Stimulated activated CD4-positive, alpha-beta T cell treated with anti-CD3 and anti-CD28 coated beads, Interleukin-12 subunit alpha, Interleukin-12 subunit beta, amount 100 ng/mL, for 24 hours (primary cell): ENCODE measurements at places on chromosomes 5 and 9.

DNA sequence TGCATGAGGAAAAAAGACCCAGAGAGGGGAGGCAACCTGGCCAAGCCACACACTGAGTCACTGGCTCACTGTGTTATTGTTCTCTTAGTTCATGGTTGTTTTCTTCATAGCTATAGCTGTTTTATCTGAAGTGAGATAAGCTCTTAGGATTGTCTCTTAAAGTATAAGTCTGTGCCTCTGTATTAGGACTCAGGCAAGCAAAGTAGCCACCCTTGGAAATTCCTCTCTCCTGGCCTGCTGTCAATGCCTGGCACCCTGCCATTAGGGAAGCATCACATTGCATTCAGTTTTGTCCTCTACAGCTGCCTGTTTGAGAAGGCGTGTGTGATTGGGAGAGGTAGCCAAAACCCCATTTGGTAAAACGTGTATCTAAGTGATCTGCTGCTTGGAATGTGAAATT lies 147.4 kb upstream of the GLRA1 start:
- no peak for DNase-seq

DNA sequence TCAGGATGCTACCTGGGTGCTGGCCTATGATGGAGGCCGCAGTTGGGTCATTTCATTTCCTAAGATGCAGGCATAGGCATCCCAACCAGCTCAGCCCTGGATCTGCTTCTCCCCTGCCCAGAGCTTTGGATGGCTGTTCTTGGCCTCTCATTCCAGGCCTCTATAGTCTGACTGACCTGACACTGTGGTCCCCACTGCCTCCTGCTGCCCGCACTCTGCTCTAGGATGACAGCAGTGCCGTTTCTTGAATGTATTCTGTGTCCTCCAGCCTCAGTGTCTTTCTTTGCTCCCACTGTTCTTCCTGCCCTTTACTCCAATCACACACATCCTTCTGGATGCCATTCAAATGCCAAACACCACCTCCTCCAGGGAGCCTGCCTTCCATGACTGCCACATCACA lies 235.7 kb downstream of the HSPA4 start:
- DNase-seq = peak; percentile 14

- DNase-seq = no peak
Observed at GRCh38 chr5:94872526-94872925, 254.1 kb downstream of the SLF1 start.

DNA sequence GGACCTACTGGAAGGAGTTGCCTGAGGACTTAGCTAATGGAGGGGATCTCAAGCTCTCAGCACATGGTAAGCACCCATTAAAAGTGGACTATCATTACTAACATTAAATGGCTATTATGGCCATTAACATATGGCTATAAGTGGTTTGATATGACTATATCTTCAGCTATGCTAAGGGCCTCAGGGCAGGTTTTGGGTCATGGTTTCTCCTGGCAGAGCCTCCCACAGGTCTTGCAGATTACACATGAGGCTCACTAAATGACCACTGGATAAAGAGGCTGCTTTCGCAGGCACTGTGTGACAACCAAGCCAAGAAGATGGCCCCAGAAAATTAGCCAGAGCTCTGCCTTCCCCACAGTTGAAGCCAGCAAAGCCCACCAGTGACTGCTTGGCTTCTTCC lies 15.4 kb downstream of the CCNJL start:
- no peak for DNase-seq

DNA sequence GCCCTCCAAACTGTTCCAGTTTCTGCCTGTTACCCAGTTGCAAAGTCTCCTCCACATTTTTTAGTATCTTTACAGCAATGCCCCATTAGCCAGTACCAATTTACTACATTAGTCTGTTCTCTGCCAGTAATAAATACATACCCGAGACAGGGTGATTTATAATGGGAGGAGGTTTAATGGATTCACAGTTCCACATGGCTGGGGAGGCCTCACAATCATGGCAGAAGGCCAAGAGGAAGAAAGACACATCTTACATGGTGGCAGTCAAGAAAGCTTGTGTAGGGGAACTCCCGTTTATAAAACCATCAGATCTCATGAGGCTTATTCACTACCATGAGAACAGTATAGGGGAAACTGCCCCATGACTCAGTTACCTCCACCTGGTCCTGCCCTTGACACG lies 600.7 kb upstream of the CDH6 start:
- DNase-seq = no peak

DNA sequence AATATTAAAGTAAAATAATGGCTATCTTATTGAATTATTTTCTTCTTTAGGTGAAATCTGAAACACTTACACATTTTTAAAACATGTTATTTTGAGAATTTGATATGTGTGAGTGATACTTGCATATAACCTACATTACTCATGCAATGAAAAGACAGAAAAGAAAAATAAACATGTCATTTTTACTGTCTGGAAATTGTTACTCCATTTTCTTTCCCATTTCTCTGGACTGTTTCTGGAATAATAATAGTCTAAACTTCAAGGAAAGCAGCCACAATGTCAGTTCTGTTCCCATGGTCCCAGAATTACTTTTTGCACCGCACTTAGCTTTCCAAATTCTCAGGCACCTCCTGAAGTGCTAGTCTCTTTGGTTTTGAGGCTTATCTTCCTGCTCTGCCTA lies 145.5 kb downstream of the PRR16 start:
- DNase-seq = no peak

GRCh38 chr5:107985144-107985543 lies 314.4 kb upstream of the EFNA5 start:
- no peak for DNase-seq

GRCh38 chr5:79561525-79561893 lies 47.6 kb upstream of the HOMER1 start:
- peak; percentile 18 for DNase-seq

DNA sequence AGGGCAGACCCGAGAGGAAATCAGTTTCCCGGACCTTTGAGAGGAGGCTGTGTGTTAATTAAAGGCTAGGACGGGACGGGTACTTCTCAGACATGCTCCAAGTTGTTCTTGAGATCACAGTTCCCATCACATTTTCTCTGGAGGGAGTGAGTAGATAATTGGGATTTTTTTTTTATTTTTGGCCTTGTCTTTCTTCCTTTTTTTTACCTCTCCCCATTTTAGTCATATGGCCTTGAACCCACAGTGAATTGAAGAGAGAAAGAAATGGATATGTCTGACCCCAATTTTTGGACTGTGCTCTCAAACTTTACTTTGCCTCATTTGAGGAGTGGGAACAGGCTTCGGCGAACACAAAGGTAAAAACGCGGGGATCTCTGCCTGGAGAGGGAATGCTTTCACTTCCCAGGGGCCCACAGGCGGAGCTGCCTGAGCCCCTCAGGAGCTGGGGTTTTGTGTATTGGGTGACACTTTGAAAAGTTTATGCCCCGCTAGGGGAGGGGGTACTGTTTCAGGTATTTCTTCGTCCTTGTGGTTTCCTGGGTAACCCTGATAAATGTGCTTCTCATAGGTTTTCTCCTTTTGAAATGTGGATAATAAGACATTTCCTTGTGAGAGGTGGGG lies 191.8 kb downstream of the CD180 start:
- no peak for DNase-seq

DNA sequence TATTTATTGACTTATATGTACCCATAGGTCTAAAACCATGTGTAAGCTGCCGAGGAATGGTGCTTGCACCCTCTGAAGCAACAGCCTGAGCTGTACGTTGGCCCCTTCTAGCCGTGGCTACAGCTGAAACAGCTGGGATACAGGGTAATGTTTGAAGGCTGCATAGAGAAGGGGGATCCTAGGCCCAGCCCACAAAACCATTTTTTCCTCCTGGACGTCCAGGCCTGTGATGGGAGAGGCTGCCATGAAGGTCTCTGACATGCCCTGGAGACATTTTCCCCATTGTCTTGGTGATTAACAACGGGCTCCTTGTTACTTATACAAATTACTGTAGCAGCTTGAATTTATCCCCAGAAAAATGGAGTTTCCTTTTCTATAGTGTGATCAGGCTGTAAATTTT lies 244.7 kb downstream of the COMMD10 start:
- DNase-seq = no peak

GRCh38 chr5:32565145-32565544 lies 20.2 kb upstream of the SUB1 start:
- no peak for DNase-seq

GRCh38 chr5:125149110-125149509 lies 402.7 kb upstream of the ZNF608 start:
- no peak for DNase-seq

DNA sequence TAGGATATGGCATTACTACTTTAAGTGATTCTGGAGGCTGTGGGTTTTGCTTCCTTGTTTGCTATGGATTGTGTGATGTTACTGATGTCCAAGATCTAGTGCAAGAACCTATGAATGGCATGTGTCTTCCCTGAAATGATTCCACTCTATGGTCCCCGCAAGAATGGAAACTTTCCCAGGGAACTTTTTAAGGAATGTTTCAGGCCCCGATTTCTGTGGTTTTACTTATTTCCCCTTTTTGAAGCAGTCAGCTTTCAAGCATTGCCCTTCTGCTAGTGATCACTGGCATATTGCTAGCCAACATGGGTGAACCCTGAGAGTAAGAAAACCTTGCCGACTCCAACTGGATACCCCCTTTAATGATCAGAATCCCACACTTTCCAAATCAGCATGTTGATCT lies 26.6 kb upstream of the CD180 start:
- DNase-seq = no peak

GRCh38 chr5:43601454-43602260 lies 1.3 kb upstream of the NNT start:
- DNase-seq = no peak

DNA sequence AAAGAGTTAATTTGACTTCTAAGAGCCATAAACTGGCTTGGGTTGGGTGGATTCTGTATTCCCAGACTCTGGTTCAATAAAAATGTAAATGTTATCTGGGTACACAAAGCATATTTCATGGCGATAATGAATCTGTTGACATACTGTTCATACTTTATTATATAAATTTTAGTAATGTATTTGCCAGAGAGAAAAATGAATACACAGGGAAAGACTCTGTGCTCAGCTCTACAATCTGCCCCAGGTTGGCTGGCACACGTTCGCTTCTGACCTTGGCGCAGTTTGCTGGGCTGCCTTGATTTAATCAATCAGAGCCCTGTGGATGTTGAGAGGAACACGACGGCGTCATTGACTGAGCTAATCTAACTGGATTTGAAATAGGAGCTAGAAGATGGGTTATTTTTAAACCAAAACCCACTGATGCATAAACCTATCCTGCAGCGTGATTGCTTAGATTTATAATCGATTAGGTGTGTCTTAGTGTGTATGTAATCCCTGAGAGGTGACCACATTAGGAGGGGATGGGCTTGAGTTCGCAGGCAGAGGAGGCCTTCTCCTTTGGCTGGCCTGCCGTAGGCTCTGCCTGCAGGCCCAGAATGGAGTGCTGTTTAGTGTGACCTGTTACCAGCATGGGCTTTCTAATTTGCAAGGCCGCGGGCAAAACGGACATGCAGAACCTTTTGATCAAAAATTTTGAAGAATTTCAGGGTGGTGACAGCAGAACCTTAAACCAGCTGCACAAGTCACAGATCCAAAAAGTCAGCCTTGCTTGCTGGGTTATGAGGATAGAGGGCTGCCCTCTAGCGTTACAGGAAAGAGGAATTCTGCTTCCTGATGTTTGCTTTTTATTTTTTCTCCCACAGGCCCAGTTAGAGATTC lies 3.9 kb upstream of the ADCY2 start:
- no peak for DNase-seq

DNA sequence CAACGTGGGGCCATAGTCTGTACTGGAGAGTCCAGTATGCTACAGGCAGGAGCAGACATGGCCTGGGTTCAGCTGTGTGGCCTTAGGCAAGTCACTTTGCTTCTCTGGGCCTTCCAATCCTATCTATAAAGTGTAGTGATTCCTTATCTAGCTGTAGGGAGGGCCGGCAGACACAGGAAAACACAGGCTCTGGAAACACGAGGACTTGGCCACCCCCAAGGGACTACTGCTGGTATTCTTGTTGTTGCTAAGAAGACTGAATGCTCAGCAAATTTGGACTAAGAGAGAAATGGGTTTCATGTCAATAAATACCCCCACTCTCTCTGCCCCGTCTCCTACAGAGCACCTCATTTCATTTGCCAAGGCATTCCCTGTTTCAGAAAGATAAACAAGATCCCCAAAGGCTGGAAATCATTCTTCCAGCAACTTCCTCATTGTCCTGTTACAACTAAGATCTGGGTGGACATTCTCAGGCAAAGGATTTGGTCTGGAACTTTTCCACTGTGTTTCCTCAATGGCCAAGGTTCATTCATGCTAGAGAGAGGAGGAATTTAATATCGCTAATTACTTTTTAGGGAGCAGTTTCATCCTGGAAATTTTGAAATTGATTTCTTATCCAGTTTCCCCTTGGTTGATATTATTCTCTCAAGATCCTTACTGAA lies 105.8 kb downstream of the GABBR2 start:
- no peak for DNase-seq

DNA sequence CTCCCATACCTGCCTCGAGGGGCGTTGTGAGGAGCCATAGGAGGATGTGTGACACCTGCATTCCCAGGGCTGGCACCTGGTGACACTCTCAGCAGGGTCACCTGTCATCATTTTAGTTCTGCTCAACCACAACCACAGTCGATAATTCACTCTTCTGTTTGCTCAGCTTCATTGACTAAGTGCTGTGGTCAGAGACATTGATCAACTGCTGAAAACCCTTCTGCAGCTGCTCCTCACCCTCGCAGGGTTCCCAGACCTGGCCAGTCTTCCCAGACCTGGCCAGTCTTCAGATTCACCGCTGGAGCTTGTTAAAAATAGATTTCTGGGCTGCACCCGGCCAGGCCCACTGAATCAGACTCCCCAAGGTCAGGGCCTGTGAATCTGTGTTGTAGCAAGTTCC lies 92.8 kb downstream of the MVB12B start:
- DNase-seq = no peak

GRCh38 chr9:72583370-72583769 lies 62.0 kb downstream of the TMC1 start:
- DNase-seq = no peak

- DNase-seq = no peak
Observed at GRCh38 chr9:75185585-75186170, 97.4 kb downstream of the OSTF1 start.

DNA sequence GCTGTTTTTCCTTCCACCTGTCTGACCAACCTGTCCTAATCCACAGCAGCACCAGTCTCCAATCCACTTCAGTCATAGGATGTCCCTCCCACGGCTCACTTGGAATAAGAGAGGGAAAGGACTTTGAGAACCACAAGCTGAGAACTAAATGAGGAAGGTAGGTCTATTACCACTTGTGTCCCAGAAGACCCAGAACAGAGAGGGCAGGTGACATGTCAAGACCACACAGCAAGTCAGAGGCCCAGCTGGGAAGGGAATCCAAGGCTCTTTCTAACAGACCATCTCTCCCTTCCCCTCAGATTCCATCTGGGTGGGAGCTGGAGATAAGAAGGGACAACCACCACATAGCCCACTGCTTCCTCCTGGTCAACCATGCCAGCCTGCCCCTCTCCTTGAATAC lies 14.6 kb downstream of the ANXA6 start:
- no peak for DNase-seq

- DNase-seq = no peak
Observed at GRCh38 chr9:120099065-120099464, 480.9 kb downstream of the CDK5RAP2 start.
